ENCODE measurements at places on chromosomes 1 and 21.
A peak's percentile ranks its signal among the peaks of the same experiment; 100 is the strongest.

GRCh38 chr21:18677632-18678031, 274.0 kb upstream of the TMPRSS15 start:
- no peak for DNase-seq

- DNase-seq = peak; percentile 74
Observed at GRCh38 chr1:187264995-187265602, 436.4 kb downstream of the PLA2G4A start.

DNA sequence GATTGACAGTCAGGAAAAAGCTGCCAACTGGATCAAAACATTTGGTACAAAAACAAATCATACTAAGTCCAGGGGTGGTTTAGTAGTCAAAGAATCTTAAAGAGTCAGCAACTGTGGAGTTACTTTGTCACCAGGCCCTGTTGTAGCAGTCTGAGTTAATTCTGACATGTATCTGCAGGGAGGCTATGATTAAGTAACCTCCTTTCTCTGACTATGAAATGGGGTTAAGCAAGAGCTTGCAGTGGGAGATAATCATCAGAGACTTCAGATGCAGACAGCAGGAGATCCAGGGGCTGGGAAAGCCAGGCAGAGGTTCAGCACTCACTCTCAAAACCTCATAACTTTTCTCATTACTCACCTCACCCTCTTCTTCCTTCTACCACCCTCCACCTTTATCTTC, 99.2 kb upstream of the BTG3 start:
- no peak for DNase-seq

- no peak for DNase-seq
Observed at GRCh38 chr21:16742131-16742641, 770.7 kb upstream of the CXADR start.

- DNase-seq = no peak
Observed at GRCh38 chr1:161492827-161493226, 12.4 kb upstream of the FCGR2A start.

DNA sequence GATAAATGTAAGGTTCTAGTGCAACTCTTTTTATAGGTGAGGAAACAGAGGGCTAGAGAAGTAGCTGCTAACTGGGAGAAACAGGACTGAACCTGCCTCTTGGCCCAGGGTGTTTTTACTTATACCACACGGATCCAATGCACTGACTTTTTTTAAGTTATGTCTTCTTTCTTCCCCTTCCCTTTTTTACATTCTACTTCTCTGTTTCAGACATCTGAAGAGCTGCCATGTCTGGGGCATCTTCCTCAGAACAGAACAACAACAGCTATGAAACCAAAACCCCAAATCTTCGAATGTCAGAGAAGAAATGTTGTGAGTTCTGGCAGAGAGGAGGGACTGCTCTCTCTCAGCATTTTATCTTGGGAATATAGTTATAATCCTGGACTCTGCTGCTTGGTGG, 1.4 kb downstream of the PFKFB2 start:
- no peak for DNase-seq

DNA sequence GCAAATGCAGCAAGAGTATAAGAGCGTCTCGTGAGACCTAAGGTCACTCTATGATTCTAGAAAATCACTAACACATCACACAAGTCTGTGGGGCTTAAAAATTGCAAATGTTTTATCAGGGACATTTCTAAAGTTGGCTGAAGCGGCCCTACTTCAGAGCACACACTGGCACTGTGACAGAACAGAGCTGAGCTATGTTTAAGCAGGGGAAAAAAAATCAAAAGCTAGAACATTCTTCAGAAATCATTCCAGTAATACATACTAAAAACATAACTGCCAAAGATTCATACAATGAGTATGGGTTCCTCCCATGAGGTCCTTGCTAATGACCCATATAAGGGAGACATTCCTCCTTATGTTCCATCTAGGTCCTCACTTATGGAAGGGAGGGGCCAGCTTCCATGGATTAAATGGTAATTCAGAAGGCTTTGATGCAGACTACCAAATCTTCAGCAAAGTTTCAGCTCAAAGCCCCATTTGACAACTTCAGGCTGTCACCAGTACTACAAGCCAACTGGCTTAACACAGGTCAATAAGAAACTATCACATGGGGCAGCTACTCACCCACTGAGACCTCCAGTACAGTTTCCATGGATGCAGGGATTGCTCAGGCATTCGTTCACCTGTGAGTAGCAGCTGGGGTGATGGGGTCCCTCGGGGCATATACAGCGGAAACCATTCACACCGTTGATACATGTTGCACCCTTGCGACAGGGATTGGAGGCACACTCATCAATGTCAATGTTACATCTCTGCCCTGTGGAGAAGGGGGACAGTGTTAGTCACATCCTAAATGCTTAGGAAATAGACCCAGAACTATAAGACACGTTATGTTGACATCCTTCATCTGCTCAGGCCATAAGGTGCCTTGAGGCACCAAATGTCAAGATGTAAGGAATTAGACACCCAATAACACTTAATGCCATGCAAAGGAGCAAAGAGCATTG, 58.4 kb upstream of the ADAM30 start:
- DNase-seq = no peak

DNA sequence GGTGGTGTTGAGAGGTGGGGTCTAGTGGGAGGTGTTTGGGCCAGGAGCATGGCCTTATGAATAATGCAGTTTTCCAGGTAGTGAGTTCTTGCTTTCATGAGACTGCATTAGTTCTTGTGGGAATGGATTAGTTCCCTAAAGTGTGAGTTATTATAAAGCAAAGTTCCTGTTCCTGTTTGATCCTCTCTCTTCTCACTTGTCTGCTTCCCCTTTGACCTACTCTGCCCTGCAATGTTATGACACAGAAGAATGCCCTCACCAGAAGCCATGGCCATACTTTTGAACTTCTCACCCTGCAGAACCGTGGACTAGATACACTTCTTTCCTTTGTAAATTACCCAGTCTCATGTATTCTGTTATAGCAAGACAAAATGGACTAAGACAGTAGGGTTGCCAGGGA, 53.6 kb downstream of the MAP3K7CL start:
- DNase-seq = no peak

GRCh38 chr21:44514746-44515358, 25.1 kb downstream of the KRTAP10-1 start:
- no peak for DNase-seq

DNA sequence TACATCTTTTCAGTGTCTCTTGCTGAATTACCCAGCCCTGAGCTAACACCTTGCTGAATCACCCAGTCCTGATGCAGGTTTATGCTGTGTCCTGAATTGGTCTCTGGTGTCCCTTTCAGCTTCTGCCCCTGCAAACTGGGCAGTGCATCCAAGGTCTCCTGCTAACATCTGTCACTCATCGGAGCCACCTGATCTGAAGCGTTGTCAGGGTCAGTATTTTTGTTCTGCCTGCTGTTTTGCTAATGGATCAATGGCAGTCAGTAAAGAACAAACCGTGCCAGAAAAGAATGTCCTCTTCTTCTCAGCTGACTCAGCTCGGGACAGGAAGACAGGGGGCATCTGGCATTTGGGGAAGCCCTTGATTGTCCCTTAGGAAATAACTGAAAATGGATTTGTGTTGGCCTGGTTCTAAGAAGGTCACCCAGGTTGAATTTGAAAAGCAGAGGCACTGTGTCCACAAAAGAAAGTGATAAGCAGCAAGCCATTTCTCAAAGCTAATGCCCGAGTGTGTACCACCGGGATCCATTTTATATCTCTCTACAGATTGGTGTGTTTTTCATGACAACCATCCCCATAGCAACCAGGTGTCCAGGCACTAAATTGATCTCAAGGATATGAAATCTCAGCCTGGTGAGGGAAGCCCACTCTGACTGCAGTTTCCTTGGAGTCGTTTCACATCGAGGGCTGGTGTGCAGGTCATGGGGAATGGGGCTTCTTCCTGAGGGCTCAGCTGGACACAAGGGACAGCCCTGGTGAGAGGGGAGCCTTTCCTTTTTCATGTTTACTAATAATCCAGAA, 109.7 kb upstream of the IRF2BP2 start:
- DNase-seq = no peak

DNA sequence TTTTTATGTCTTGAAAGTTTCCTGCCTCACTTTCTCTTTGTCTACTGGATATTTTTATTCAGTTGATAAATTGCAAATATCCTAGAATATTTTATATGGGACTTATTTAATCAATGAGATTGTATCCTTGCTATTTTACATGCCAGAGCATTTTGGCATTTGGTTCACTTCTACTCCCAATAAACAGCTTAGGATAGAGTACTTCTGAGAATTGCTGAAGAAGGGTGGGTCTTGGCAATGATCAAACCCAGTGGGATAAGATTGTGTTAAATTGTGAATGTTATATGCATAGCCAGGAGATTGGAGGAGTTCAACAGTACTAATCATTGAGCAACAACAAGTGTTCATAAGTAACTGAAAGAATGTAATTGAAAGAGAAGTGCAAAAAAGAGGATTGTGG, 60.1 kb downstream of the SDCCAG8 start:
- DNase-seq = no peak

DNA sequence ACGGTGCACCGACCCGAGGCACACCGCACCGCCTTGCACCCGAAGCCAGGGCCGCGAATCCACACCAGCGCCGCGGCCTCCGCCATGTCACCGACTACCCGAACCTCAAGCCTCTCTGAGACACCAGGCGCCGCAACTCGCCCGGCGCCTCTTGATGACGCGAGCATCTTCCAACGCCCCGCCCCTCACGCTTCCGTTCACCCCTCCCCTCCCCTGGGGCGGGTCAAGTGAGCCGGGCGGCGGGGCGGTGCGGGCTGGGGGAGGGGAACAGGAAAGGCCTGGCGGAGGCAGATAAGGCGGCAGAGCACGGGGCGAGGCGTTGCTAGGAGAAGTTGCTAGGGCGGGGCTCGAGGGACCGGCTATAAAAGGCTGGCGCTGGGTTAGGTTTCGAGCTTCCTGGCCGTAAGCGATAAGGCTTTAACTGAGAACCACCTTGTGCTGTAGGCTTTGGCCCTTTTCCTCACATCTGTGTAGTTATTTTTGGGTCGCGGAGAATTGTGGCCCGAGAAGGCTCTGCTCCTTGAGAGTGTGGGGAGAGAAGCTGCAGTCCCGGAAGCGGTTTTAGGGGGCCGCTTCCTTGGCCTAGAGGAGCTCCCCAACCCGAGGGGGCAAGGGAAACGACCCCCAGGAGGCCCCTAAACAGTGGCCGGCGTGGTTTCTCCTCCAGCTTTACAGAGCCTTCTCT, at the start of gene SDE2:
SDE2 (minus strand) TSS at position 117 of the 685 bp plus-strand sequence; CDS start at position 86, 31 bp downstream.
- DNase-seq = peak; percentile 99

- no peak for DNase-seq
Observed at GRCh38 chr1:47233186-47233585, 1.2 kb upstream of the TAL1 start.

GRCh38 chr1:43232074-43232473, 37.7 kb upstream of the TMEM125 start:
- DNase-seq = peak; percentile 68

DNA sequence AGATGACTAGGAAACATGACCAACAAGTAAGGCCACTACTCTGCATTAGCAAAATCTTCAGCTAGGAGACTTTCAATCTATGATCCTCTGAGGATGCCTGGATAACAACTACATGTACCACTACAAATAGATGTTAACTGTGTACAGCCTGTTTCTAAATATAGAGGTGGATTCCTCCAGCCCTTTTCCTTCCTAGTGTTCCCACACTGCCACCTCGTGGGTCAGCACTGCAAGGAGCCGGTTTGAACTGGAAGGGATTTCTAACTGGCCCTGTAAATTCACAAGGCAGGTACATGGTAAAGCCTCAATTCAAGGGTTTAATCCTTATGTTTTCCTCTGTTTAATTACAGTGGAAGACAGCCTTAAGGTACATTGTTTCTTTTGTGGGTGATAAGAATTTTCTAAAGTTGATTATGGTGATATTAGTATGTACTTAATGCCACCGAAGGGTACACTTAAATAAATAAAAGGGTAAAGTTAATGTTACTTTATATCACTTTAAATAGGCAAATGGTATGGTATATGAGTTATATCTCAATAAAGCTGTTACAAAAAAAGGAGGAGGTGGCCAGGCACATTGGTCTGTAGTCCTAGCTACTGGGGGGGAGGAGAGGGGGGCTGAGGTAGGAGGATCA, 14.4 kb downstream of the SMYD3 start:
- DNase-seq = peak; percentile 78

DNA sequence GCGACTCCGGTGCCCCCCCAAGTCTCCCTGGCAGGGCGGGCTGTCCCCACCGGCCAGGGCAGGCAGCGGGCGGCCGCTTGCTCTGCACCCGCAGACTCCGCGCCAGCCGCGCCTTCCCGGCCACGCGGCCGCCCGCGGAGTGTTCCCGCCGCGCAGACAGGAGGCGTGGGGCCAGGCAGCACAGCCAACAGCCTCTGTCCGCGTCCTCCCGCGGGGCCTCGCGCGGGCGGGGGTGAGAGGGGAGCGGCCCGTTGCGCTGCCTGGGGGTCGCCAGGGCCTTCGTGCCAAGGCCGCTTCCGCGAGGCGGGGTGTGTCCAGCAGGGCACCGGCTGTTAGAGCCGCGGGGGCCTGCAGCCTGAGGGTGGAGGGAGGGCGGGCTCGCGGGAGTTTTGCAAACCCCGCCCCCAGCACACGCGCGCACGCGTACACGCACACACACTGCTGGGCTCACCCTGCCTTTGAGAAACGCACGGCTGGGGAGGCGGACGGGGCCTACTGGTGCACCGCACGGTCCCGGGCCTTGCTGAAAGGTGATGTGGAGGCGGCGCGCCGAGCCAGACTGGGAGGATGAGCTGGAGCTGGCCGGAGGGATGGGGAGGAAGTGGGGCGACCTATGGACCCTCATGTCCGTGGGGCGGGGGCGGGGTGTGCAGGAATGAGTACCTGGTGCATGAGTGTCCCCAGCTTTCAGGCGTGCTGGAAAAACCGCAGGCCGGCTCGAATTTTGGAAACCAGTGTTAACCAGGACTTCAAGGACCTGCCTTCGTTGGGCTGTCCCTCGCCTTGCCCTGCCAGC, 41.5 kb downstream of the KIAA1614 start:
- peak; percentile 60 for DNase-seq

DNA sequence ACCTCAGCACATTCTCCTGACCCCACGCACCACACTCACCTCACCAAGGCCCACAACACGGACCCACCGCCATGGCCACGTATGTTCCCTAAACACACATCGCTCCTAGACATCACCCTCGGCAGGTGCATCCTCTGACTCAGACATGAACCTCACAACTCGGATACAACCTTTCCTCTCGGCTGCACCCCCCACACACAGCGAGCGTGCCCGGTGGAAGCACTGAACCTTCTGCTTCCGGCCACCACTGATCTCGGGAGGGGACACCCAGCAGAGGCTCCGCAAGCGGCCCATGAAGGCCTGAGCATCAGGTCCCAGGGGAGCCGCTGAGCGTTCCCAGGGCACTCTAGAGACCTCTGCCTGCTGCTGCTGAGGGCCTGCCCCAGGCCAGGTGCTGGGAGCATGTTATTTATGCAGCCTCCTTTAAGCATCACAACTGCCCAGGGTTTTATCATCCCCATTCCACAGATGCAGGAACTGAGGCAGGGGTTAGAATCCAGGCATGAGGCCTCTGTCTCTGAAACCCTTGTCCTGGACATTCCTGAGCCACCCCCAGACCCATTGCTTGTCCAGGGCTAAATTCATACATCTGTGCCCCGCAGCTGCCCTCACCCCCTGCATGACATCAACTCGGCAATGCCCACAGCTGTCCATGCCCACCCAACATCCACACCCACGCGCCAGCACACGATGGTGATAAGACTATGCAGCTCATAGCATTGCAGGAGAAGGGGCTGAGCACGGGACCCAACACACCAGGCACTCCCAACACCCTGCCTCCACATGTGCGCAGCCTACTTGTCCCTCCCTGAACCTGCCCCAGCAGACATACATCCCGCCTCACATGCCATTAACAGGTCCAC, 27.0 kb downstream of the SDC3 start:
- no peak for DNase-seq

GRCh38 chr1:17061486-17061885, 7.7 kb upstream of the SDHB start:
- no peak for DNase-seq

All from fibroblast of upper back skin (primary cell).